Activated CD4-positive, CD25-positive, alpha-beta regulatory T cell treated with anti-CD3 and anti-CD28 coated beads, Interleukin-2, amount 50 U/mL, for 24 hours (primary cell): ENCODE measurements at places on chromosomes 3 and 15.

DNA sequence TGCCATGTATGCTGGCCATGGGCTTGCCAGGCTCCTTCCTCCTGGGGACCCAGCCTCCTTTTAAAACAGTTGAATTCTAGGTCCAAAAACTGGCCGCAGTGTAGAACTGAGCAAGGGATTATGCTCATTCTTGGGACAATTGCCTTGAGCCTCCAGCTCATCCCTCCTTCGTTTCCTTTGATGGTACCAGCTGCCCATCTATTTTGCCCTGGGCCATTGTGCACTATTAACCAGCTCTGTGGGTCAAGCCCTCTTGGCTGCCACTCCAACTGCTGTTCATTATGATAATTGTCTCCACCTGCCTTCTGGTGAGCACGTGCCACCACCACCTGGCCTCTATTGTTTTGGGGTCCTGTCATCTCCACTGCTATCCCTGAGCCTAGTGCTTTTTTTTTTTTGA is 75.8 kb upstream of the SYN2 start:
- no peak for ATAC-seq

DNA sequence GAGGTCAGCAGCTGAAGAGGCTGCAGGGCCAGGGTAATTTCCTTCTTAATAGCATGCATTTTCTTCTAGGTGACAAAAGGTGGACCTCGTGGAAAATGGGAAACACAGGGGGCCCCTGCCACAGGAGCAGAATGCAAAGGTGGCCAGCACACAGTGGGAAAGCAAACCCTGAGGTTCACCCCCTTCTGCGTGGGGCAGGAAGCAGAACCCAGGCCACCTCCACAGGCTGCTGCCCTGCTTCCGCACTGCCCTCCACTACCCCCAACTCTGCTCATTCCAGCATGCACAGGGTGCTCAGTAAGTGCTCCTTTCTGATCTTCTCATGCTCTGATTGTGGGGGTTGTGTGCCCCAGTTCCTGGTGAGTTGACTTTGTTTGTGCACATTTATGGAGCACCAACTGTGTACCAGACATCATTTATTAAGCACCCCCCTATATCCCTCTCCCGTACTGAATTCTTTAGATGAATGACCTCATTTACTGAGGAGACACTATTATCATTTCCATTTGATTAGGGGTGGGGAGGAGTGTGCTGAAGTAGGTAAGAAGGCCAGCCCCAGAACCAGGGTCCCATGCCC is 12.7 kb upstream of the FGD5 start:
- ATAC-seq, result no peak

DNA sequence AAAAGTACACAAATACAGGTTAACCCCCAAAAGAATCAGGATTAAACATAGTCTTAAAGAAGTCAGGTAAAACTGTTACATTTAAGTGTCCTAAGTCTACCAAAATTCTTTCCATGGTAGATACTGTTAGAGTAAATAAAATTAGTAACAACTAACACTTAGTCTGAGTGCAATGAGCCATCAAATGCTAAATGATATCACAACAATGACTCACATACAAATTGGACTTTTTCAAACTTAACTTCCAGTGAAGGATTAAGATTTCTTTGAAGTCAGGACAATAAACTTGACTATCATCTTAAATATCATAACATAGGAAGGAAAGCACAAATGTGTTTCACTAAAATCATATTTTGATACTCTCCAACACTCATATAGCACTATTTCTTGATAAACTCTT is 43.9 kb downstream of the ZNF148 start:
- ATAC-seq, result no peak

DNA sequence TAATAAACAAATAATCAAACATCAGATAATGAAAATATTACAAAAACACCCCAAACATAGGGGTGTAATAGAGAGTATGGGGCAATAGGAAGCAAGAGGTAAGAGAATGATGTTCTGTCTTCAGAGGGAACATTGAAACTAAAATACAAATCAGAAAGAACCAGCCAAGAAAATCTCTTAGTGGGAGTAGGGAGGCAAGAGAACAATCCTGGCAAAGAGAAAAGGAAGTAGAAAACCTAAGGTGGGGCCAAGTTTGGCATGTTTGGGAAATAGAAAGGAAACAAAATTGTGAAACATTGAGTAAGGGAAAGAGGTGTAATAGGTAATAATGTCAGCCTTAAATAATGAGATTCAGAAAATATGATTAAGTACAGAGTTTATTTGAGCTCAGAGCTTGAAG is 467.1 kb downstream of the RBMS3 start:
- ATAC-seq, result no peak

DNA sequence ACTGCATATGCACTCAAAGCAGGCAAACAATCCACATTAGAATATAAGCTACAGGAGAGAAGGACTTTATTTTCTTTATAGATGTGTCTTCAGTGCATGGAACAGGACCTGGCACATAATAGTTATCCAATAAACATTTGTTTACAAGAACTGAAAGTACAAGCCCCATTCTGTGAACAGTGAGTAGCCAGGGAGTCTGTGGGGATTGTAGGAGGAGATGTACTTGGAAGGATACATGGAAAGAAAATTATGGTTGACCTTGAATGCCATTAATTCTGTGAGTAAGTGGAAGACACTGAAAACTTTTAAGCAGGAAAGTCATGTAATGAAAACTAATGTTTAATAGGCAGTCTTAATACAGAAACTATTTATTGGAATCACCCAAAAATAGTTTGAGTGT is 28.3 kb downstream of the MASP1 start:
- ATAC-seq, result no peak

- no peak for ATAC-seq
Measured at GRCh38 chr15:80455668-80456442, 51.7 kb downstream of the ARNT2 start.

DNA sequence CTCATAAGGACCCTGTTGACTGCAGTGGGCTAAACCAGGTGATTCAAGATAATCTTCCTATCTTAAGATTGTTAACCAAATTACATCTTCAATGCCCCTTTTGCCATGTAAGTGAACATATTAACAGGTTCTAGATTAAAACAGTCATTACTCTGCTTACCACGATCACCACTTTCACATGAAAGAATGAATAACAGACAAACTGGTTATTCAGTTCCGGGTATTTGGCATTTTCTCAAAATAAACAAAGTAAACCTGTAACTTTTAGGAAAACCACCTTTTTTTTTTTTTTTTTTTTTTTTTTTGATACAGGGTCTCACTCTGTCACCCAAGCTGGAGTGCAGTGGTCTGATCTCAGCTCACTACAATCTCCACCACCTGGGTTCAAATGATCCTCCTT is 131.2 kb downstream of the IMPG2 start:
- no peak for ATAC-seq

GRCh38 chr3:134430950-134431445 is 54.8 kb downstream of the ANAPC13 start:
- ATAC-seq, result no peak

- no peak for ATAC-seq
Measured at GRCh38 chr15:101068961-101069653, 149.9 kb downstream of the LRRK1 start.

DNA sequence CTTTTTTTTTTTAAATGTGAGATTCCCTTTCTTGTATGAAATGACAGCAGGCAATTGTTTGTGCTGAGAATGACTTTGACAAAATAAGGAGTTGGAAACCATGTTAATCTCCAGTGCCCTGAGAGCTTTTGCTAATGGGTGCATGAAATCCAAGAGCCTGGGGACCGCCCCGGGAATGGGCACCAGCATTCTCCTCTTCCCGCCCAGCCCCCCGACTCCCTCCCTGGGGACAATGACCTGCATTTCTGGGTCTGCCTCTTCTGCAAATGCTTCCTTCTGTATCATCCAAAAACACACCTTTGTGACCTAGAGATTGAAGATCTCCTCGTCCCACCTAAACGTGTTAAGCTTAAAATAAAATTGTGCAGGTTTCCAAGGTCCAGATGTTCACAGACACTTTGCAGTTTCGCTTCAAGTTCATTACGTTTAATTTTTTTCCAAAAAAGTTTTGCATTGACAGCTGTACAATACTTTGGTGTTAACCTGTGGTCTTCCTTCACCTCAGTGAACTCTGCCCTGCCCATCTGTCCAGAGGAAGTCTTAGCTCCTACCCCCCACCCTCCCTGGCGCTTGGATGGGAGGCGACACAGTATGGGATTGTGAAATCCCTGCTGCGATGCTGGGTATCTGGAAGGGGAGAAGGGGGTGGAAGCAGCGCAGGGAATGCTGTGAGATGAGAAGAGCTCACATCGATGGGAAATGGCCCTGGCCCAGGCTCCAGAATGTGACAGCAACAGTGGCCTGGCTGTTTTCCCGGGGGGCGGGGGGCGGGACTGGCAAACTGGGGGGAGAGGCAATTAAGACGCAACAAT is 50.1 kb downstream of the TLE3 start:
- no peak for ATAC-seq

- no peak for ATAC-seq
Measured at GRCh38 chr3:175193815-175194518, 334.8 kb downstream of the NAALADL2 start.

- ATAC-seq, result no peak
Measured at GRCh38 chr15:76999996-77000395, 5.1 kb downstream of the PSTPIP1 start.

DNA sequence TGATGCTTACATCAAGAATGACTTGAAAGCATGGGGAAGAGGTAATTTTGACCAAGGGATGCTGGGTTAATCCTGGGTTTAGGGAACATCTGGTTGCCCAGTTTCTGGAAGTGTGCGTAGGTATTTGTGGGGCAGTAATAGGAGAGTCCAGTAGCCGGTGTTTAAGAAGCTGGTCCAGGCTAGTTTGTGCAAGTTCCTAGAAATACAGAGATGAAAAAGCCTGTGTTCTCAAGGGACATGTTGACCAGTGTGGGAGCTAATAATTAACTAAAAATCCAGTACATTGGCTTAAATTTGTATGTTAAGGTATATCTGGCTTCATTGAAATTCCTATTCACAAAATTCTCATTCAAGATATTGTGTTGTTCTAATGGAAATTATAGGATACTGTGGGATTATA is 51.2 kb downstream of the UBE2E2 start:
- no peak for ATAC-seq

DNA sequence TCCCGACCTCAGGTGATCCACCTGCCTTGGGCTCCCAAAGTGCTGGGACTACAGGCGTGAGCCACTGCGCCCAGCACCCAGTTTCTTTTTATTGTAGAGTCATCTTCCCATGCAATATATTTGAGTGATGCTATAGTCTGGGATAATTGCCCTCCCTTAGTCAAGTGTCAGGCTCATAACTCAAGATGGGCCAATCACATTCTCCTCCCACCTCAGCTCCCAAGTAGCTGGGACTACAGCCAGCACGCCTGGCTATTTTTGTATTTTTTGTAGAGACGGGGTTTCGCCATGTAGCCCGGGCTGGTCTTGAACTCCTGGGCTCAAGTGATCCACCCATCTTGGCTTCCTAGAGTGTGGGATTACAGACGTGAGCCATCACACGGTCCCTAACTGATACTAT is 15.2 kb upstream of the PTPN9 start:
- no peak for ATAC-seq

DNA sequence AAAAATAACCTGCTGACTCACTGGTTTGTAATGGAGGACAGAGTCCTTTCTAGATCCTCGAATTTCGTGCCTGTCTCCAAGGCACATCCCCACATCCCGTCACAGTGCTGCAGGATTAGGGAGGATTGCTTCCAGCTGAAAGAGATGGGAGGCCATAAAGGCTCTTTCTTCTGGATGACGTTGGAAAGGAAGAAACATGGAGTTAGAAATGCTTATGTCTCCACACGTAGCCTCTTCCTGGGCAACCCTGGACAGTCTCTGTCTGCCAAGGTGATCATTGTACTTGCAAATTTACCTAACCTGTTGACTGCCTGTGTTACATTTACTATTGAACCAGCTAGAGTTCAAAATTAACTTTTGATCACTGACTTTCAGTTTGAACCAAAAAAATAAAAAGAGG is 27.6 kb upstream of the VILL start:
- no peak for ATAC-seq

DNA sequence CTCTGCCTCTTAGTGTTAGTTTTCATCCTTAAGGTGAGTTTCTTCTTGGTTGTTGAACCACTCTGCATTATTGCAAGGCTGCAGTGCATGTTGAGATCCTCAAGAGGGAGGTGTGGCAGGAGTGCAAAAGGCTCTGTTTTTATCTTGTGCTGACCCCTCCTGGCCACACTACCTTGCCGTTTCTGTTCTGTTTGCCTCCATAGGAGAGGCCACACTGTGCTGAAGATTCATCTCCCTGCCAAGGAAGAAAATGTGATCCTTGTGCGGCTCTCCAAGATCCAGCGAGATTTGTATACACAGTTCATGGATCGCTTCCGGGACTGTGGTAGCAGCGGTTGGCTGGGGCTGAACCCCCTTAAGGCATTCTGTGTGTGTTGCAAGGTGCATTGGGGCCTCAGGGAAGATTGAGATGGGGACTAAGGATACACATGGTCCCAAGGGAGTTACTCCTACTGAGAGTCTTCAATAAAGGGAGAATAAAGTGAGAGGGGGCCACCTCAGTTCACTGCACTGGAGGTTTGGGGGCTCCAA is 33.0 kb upstream of the TEX264 start:
- ATAC-seq, result no peak

GRCh38 chr3:150073031-150073430 is 102.3 kb upstream of the PFN2 start:
- ATAC-seq, result no peak

- ATAC-seq, result no peak
Measured at GRCh38 chr3:65793495-65794200, 245.1 kb downstream of the MAGI1 start.

- no peak for ATAC-seq
Measured at GRCh38 chr15:39746714-39747276, 35.8 kb downstream of the FSIP1 start.

- ATAC-seq, result no peak
Measured at GRCh38 chr3:134769287-134769868, 25.7 kb upstream of the EPHB1 start.

DNA sequence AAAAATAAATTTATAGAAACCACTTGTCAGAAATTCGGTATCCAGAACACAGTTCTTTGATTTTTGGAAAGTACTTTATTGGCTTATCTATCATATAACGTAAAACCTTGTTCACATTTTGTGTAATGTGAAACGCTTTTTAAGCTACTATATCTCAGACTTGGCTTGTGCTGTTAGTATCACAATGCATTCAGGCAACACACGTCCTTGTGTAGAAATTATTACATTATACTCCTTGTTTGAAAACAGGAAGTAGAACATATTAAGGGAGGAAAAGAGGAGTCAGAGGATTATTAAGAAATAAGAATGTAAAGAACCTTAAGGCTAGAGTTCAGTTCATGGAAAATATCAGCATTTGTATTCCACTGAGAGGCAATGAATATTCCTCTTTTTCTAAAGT is 1.6 kb downstream of the DNAJC13 start:
- ATAC-seq, result no peak

DNA sequence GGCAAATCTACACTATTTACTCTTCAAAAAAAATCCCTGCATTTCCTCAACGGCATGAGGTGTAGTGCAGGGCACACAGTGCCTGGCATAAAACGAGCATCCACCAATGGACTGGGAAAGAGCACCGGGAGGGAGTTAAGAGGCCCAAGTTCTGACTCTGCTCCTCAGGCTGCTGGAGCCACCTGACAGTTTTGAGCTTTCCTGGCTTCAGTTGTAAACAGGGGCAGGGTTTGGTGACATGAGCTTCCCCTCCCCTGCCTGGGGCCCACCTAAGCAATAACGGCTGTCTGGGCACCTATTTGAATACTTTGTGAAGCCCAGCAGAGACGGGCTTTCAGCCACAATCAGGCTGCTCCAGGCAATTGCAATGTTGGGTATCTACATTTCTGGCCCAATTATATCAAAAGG is 16.4 kb downstream of the CA12 start:
- no peak for ATAC-seq

GRCh38 chr3:177119829-177120228 is 77.5 kb downstream of the TBL1XR1 start:
- no peak for ATAC-seq

- no peak for ATAC-seq
Measured at GRCh38 chr3:16890597-16891333, 6.0 kb downstream of the PLCL2 start.
